Fibroblast of skin of scalp (primary cell): ENCODE measurements at places on chromosomes 4 and X.

DNA sequence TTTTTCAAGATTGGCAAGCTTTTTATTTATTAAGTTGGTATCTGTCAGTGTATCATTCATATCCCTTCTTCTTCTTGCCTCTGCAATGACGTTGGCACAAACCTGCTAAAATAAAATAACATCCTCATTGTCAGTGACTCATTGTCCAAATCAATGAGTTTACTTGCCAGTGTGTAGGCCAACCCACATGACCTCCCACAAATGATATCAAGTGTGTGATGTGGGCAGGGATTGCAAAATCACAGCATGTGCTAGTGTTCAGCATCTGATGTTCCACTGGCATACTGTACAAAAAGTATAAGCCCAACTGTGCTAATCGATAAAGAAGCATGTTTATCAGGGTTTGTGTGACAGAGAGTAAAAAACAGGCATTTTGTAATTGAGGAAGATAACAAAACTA is 25.5 kb downstream of the GPAT3 start:
- peak; percentile 9 for DNase-seq

- no peak for DNase-seq
Observed at GRCh38 chr4:24887881-24888430, 24.9 kb downstream of the CCDC149 start.

- DNase-seq = no peak
Observed at GRCh38 chrX:2468261-2469195, 32.2 kb downstream of the DHRSX start.

DNA sequence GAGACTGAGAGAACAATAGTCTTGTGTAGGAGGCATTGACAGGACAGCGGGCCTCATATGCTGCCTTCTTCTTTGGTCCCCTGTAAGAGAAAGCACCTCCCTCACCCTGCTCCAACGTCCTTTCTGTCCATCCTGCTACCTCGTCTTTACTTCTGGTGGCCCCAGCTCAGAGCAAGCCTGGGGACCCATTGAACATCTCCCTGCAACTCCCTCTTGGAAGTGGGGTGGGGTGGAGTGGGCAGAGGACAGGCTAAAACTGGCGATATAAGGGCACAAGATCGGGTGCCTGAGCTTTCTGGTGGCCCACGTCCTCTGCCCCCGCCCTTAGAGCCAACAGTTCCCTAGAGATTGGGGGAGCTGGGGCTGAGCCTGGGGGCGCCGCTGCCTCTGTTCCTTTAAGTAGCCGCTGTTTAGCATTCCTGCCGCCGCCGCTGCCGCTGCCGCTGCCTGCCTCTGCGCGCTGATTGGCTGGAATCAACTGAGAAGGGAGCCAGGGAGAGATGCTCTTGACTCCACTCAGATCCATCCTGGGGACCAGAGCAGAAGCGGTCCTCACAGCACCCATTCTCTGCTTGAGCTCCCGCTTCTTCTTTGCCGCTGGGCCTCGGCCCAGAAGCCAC is at the start of gene DLG3:
TSS of gene DLG3 (plus strand) at position 510 of the 620 bp plus-strand sequence. CDS start 367 bp downstream, outside the sequence.
- DNase-seq = peak; percentile 57

DNA sequence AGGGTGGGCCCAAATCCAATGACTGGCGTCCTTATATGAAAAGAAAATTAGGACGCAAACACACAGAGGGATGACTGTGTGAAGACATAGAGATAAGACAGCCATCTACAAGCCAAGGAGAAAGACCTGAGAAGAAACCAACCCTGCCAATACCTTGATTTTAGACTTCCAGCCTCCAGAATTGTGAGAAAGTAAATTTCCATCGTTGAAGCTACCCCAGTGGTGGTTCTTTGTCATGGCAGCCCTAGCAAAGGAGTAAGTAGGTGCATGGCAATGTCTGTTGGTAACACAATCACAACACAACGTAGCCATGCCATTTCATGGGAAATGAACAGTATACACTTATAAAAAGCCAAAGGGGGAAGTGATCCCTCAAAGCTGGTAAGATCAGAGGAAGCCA is 25.3 kb downstream of the SMIM20 start:
- no peak for DNase-seq

DNA sequence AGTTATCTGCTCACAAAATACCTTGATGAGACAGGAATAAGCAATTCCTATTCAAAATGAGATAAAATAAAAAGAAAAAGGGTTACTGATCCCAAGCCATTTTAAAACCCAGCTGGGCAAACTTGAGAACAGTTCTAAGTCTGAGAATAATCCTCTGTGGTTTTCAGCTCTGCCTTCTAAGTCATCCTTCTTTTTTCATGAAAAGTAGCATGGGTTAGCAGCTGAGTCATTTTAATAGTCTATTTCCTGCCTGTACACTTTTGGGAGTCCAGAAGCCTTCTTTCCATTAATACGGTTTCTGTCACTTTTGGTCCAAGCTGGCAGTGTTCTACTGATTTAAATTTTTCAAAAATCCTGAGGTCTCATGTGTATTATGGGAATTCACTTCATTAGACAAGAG is 374.3 kb downstream of the IQCM start:
- peak; percentile 43 for DNase-seq

DNA sequence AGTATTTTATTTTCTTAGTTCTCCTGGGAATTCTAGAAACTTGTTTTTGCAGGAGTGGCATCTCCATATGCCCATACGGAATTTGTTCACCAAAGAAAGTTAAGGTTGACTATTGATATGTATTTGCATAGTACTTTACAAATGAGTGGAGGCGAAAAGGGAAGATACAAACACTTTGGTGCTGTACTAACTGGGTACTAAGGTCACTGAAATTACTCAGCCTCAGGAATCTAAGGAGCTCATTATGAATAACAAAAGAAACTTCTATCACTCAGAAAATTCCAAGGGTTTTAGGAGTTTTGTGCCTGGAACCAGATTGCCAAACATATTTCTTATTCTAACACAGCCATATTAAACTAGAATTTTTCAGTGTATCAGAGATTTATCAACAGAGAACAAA is 27.4 kb upstream of the TMPRSS11B start:
- DNase-seq = no peak

- DNase-seq = no peak
Observed at GRCh38 chrX:119272882-119273419, 36.9 kb downstream of the PGRMC1 start.

GRCh38 chr4:52982255-52982945 is 120.3 kb downstream of the RASL11B start:
- DNase-seq = peak; percentile 61

DNA sequence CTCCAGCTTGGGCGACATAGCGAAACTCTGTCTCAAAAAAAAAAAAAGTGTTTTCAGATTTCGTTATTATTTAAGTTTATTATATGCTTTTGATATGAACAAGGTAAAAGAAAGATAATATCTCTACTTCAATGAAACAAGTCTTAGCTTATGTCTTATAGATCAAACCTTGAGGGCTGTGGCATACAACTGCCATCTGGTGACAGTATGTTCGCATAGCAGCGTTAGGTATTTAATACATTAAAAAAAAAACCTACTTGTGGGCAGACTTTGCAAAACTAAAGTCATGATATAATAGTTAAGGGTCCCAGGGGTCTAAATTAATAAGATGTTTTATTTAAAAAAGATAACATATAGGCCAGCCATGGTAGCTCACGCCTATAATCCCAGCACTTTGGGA is 161.2 kb upstream of the AMOT start:
- no peak for DNase-seq

DNA sequence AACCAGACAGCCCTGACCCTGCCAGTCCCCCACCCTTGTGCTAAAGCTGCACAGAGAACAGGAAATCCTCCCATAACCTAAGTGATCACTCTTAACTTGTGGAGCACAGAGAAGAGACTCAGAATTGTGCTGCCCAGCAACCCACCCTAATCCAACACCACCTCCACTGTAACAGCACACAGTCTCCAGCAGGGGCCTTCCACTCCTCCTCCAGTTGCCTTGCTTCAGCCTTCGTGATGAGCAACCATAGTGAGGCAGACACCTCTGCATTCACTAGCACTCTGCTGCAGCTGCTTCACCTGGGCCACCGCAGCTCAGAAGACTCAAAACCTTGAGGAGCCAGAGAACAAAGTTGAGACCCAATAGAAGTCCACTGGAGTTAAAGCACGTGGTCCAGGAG is 7.9 kb upstream of the UGT2B4 start:
- no peak for DNase-seq

DNA sequence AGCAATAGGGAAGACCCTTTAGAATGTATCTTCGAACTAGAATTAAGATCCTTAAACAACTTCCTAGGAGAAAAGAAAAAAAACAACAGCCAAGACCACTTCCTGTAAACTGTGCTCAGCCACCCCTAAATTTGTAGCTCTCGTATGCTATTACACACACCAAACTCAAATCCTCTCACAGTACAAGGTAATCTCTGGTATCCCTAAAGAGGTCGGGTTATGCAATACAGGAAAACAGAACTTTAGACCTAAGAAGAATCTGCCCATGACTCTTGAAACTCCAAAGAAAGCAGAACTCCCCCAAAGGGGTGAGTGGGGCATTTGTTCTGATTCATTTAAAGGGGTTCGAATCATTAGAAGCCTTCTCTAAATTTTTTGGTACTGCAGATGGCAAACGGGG is 170.9 kb upstream of the CASK start:
- no peak for DNase-seq

DNA sequence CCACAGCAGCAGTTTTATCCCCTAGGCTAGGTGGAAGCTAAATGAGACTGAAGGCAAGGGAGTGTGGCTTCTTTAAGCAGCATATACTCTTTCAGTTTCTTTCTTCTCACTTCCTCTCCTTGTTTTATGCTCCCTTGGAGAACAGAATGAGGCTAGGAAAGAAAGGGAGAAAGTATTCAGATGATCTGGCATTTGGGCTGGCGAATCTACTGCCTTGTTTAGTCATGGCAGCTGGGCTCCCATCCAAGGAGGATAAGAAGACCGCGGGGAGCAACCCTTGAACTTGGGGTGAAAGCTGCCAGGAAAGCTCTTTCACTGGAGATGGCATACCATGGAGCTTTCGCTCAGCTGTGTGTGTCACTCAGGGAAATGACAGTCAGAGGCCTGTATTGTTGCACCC is 72.1 kb downstream of the ARHGEF38 start:
- no peak for DNase-seq

GRCh38 chrX:115344885-115345614 is 55.5 kb downstream of the LUZP4 start:
- DNase-seq = peak; percentile 97

DNA sequence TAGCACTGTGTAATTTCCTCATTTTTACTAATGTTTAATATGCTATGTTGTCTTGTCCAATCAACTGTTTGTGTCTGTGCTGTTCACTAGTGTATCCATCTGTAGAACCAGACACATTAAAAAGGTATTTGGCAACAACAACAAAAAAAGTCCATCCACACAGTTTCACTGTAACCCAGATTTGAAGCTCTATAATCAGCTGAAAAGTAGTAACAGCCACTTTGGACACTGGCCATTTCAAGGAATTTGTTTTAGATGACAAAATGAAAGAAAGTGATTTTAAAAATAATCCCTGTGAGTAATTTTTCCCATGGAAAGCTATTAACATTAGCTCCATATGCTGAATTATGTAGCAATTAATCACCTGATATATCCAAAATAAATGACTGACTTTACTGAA is 2.2 kb upstream of the FBXL5 start:
- DNase-seq = no peak

GRCh38 chr4:46649390-46649789 is 259.5 kb upstream of the GABRA2 start:
- no peak for DNase-seq

DNA sequence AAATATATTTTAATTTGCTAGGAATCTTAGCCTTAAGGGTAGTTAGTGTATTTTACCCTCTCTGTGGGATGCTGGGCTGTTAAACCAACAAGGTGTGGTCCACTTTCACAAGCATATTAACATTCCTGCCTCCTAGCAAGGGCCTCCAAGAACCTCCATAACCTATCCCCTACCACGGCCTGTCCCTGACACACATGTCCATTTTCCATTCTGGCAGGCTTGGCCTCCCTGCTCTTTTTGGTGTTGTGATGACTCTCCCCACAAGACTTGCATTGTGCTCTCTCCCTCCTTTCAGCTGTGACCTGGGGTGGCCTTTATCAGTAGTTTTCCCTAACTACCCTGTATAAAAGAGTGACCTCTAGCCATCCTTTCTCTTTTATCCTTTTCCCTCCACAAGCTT is 120.2 kb downstream of the KLHL8 start:
- DNase-seq = no peak

DNA sequence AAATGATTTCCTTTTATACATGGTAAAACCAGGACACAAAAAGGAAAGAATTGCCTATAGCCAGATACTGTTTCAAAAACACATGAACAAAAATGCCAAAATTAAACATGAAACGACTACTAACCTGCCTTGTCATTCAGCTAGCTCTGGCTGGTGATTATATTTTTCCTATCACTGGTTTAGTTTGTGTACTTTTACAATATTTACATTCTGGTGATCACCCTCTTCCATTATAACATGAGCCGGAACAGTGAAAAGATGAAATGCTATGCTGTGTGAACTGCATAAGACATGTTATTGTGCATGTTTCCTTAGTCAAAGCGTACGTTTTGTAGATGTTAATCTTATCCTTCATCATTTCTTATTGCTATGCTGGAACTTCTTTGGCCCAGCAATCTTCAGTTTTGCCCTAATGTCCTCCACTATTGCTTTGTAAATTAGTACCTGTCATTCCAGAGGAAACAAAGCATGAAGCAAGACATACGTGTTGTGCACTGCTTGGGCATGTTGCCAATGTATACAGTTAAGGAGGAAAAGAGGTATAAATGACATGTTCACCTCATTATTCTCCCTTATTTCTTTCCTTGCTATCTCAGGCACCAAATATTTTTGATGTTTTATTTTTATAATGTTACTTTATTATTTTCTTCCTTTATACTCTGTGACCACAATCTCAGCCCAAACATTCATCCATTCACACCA is 386.3 kb downstream of the ARHGAP24 start:
- no peak for DNase-seq

DNA sequence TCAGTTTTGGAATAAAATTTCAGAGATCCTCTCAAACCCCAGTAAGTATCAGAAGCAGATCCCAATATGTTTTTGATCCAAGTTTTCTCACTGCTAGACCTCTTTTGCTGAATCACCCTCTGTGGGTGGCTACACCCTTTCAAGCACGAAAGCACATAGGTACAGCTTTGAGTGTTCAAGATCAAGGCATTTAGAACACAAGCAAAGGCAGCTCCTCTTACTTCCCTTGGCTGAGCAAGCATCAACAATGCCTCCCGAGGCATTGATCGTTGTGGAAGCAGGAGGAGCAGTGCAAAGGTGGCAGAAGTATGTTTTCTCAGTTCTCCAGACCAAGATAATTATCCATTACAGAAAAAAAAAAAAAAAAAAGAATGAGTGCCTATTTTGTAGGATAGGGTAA is 72.0 kb upstream of the TSPAN7 start:
- no peak for DNase-seq

DNA sequence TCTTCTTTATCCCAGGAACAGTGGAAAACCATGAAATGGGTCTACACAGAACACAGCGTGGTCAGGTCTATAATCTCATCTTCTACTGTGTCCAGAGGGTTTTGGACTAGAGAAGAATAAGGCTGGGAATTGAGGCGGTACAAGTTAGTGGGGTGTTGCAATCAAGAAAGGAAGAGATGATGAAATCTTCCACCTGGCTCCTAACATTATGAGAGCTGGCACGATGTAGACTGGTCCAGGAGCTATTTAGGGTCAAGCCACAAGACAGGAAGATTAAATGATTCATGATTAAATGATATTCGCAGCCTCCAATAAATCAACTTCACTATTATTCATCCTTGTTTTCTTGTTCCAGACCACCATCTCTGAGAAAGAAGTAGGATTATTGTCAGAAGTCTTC is 88.0 kb downstream of the ARSF start:
- DNase-seq = no peak

- DNase-seq = no peak
Observed at GRCh38 chrX:110691446-110691845, 104.2 kb downstream of the CHRDL1 start.

GRCh38 chr4:53763813-53764597 is 172.7 kb upstream of the LNX1 start:
- peak; percentile 88 for DNase-seq
